ENCODE measurements at places on chromosomes 3 and 15.

DNA sequence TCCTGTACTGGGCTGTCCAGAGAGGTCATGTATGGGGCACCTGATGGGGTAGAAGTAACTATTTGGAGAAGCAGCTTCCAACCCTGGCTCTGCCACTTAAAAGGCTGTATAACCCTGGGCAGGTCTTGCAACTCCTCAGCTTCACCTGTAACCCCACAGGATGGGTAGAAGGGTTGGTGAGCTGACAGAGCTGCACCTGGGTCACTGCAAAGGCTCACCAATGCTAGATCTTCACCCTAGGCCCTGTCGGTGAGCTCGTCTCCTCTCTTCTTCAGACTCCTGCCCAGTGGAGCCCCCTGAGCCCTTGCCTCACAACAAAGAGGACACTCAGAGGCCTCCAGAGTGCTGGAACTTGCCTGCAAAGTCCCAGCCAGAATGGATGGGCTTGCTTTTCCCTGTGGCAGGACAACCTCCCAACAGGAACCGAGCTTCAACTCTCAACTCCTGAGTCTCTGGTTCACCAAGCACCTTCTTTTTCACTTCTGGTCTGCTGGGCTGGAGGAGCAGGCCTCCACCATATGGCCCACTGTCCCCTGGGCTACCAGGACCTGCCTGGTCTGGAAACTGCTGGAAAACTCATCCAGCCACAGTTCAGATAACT is 45.9 kb downstream of the XXYLT1 start:
- DNase-seq: no peak

- DNase-seq: no peak
These were observed 9.7 kb downstream of the ETV5 start for GRCh38 chr3:186099178-186099577.

- DNase-seq: no peak
These were observed 339.1 kb downstream of the KCNH8 start for GRCh38 chr3:19487386-19487785.

- DNase-seq: no peak
These were observed 56.4 kb downstream of the RPL39L start for GRCh38 chr3:187082758-187083375.

GRCh38 chr15:67479781-67480505 is 41.0 kb upstream of the C15orf61 start:
- DNase-seq: no peak

DNA sequence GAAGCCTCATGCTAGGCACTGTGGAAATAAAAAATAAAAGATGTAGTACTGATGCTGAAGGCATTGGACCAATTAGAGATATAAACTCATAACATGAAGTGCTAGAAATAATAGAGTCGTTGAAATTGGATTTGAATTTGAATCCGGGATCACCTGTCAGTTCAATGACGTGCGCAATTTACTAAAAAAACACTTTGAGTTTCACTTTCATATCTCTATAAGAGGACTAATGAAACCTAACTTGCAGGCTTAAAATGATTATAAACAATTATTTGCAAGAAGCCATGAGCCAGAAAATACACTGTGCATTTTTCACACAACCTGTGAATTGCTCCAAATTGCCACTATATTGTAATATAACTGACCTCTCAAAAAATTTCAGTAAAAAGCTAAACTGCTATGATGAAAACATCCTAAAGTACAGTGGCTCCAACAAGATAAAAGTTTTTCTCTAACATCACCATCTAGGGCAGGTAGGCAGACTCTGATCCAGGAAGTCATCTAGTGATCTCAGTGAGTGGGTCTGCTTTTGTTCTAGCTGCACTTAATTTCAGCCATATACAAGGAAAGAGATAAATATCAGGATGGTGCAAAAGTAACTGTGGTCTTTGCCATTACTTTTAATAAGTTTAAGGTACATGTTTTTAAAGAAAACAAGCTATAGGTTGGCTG is 440.2 kb downstream of the CNTN6 start:
- no peak for DNase-seq

DNA sequence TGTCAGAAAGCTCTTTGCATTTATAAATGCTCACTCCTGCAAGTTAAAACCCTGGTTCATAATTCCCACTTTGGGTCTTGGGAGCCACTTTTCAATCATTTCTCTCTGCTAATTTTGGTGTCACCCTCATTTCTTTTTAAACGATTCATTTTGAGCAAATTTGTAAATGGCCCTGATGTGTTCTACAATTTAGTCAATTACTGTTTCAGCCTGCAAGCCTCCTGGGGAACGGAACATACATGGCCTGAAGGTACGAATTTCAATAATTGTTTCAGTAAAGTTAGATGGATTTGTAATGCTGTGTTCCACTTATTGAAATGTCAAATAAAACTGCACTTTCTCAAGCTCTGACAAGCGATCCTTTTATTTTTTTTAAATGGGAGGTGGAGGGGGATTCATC is 43.2 kb downstream of the MAP2K5 start:
- no peak for DNase-seq

DNA sequence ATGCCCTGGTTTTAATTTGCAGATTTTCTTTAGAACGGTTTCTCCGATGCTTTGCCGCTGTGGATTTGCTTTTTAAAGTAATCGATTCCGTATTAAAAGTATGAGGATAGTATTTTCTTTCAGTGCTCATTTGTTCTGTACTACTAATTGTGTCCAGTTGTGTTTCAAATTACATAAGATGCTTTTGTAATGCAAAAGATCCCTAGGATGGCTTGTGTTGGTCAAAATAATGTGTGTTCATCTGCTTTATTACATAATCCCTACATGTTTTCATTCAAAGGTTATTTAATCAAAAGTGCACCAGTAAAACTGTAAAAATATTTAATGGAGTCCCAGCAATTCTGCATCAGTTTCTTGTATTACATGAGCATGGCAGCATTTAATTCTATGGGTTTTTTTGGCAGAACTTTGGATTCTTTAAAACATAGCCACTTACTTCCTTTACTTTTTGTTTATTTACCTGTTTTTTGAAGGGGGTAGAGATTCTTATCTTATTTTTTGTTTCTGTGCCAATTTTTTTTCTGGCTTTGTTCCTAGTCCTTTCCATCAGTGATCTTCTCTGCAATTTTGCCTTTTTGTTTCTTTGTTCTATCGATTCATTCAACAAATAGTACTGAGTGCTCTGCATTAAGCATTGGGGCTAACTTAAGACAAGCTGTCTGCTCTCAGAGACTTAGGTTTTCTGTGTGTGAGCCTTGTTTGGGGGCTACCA is 352.8 kb downstream of the LRTM1 start:
- DNase-seq: no peak

GRCh38 chr3:59258550-59259260 is 208.9 kb upstream of the CFAP20DC start:
- DNase-seq: no peak

- DNase-seq: no peak
These were observed 10.0 kb upstream of the SLC6A11 start for GRCh38 chr3:10806006-10806405.

- no peak for DNase-seq
These were observed 6.8 kb downstream of the ADAMTS9 start for GRCh38 chr3:64681015-64681414.

GRCh38 chr15:87757084-87757483 is 499.5 kb downstream of the NTRK3 start:
- no peak for DNase-seq

GRCh38 chr3:5014391-5014790 is 35.2 kb downstream of the BHLHE40 start:
- no peak for DNase-seq

GRCh38 chr3:69357196-69357595 is 28.7 kb downstream of the FRMD4B start:
- DNase-seq: no peak

GRCh38 chr3:191750618-191751017 is 289.7 kb downstream of the PYDC2 start:
- DNase-seq: no peak

GRCh38 chr3:52848617-52849016 is 13.8 kb upstream of the MUSTN1 start:
- DNase-seq: no peak

GRCh38 chr3:126293370-126294082 is 63.7 kb downstream of the KLF15 start:
- no peak for DNase-seq

DNA sequence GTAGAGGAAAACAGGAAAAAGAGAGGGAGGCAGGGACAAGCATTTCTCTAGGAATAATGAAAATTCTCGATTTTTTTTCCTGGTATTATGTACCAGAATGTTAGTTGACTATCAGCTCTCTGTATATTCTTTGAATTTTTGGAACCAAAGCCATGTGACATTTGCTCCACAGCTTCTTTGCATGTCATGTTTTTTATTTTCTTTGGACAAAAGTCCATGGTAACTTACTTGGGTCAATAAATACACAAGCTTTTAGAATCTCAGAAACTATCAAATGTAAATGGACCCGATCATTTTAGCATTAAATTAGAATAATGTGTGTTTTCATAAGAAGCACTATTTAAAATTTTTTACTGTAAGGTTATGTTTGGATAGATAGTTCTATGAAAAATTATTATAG is 320.5 kb downstream of the ZIC1 start:
- no peak for DNase-seq

- DNase-seq: no peak
These were observed 726.8 kb downstream of the NAALADL2 start for GRCh38 chr3:175585898-175586297.

GRCh38 chr3:170220871-170221270 is 1.4 kb upstream of the PRKCI start:
- no peak for DNase-seq

DNA sequence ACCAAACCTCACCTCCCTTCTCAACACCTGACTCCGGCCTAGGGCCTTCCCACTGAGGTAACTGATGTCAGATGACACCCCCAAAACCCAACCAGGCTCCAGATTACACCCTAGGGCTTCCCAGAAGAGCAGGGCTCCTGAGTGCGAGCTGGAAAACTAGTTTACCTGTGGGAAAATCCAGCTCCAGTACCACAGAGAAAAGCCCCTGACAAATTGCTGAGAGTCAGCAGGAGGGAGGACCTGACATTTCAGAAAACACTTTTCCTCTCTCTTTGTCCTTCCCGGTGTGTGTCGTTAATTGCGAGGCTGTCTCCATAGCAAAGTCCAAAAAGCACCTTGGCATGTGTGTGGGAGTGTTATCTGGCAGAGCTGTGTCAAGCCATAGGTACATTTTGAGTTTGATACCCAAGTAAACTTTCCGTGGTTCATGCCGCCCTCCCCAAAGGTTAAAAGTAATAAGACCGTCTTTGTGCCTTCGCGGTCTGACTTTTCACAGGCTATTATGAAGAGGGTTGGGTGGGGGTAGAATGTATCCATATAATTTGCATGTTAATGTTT is 79.8 kb upstream of the FNDC3B start:
- DNase-seq: no peak

DNA sequence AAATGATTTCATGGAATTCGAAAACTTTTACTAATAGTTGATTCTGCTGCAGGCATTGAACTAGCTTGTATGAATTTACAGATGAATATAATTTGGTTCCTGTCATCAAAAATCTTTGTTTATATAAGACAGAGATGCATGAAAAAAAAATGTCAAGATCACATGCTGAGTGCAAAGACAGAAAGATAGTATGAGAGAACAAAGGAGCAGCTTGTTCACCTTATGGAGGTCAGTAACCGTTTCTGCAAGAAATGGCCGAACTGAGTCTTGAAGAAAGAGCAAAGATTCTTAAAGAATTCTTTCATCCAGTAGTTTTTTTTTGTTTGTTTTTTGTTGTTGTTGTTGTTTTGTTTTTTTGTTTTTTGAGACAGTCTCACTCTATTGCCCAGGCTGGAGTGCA is 450.6 kb downstream of the TUSC7 start:
- no peak for DNase-seq

GRCh38 chr3:76938962-76939361 is 100.9 kb upstream of the ROBO2 start:
- no peak for DNase-seq

- DNase-seq: no peak
These were observed 222.9 kb downstream of the DTWD1 start for GRCh38 chr15:49843725-49844124.

GRCh38 chr3:63961891-63962290 is 49.7 kb upstream of the SCAANT1 start:
- DNase-seq: no peak

- DNase-seq: no peak
These were observed 65.7 kb downstream of the RASA2 start for GRCh38 chr3:141552440-141552991.
